Thoracic aorta (tissue), 2 donors: ENCODE measurements at places on chromosomes 7 and 10. TPM values are rescaled to one million over a fixed set of nuclear protein-coding genes. Genes with fewer than 3 reads are reported as not detected.

The NPSR1 gene
- total RNA-seq, result not detected

DNA sequence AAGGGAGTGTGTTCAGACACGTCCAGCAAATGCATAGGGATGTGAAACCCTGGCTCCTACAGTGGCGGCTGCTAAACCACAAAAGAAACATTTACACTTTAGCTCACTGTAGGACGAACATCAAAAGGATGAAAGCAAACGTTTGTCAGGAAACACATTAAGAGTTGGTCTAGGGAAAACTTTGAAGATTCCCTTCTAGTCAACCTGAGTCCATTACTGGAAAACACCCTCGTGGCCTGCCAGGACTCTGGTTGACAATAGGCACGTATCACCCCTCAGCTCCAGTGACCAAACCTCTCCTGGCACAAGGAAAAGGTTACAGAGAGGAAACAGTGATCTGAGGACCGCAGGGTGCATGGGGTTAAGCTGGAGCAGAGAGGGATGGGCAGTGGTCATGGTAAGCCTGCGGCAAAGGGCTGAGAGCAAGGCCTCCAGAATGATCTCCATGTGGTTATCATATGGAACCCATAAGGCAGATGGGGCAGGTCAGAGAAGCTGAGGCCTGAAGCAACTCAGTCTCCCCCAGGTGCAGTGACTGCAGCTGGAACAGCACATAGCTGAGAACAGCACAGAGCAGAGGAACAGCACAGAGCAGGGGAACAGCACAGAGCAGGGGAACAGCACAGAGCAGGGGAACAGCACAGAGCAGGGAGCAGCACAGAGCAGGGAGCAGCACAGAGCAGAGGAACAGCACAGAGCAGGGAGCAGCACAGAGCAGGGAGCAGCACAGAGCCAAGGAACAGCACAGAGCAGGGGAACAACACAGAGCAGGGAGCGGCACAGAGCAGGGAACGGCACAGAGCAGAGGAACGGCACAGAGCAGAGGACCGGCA lies 49.9 kb downstream of the CHST15 start:
- DNase-seq, result no peak

DNA sequence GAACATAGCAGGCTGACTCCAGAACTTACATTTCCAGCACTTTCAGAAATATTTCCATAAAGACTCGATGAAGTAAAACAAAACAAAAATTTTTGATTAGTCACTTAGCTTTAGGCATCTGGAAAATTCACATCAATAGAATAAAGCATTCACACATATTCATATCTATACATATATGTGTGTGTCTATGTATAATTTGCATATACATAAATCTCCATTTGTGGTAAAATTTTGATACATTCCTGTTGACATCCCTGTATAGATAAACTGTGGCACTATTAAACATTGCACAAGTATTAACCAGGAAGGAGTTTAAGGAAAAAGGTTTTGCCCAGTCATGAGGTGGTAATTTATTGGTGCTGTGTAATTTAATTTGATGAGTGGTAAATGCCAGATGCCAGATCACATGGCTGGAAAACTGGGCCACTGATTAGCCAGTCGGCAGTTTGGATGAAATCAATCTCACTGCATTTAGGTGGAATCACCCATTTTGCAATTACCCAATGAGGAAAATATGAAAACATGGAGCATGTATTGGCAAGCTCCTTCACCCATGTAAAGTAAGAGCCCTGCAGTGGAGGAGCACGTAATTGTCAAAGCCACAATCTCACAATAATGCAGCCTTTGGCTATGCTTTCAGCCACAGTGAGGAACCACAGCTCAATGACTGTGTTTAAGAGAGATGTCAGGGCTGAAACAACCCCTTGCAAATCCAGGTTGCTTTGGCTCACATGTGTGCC lies 294.6 kb downstream of the RNLS start:
- DNase-seq, result no peak

DNA sequence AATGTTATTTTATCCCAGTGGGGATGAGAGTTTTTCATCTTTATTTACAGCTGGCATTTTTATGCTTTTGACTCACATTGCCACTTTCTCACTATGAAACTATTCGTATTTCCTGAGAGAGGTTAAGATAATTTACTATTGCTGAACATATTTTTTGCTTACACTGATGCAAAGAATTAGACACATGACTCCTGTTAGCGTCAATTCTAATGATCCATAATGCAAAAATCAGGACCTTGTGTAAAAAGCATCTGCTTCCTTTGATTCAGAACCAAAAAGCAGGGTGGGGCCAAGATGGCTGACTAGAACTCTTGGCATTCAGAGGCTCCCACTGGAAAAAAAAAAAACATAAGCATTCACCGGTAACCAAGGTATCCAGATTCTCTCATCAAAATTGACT lies 464.8 kb downstream of the SEMA3D start:
- no peak for DNase-seq

The SUN3 gene
- total RNA-seq, result not detected

DNA sequence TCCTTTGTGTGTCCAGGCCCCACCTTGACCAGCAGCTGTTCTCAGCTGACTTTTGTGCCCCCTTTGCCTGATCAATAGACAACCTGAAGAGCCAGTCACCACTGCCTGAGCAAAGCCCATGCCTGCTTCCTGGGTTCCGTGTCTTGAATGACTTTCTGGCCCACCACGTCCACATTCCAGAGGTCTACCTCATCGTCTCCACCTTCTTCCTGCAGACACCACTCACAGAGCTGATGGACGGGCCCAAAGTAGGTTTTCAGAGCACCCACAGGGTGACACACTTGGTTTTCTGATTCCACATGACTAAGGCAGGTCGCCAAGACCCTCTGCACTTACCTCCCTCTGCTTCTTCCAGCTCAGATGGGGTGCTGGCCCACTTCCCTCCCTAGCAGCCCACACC lies 126.8 kb downstream of the WDFY4 start:
- DNase-seq, result no peak

DNA sequence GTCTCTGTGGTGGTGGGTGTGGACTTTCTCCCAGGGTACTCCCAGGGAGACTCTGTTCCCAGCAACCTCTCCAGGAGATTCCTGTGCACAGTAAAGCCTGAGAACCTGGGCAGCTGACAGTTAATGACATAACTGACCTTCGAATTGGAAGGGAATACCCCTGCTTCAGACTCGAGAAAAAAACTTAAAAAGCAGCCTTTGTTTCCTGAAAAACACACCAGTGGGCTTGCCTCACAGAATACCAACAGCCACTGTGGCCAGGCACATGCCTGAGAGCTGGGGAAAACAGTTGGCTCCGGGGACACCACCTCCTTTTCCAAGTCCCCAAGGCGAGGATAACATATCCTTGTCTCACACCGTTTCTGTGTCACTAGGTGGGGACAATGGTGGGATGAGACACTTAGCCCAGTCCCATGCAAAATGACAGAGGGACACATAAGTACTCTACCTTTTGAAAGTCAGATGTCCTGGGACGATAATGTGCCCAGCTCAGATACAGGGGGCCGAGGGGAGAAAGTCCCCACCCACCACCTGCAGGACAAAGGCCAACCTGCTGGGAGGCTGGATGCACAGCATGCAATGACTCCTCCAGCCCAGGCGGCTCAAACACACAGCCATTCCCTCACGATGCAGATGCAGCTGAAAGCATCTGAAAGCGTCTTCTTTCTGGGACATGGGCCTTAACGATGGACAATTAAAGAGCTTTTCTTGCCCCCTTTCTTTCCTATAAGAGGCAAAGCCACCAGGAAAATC lies 65.6 kb downstream of the HIPK2 start:
- DNase-seq, result no peak

The EBLN1 gene
- total RNA-seq, result not detected

GRCh38 chr10:132480356-132480755 lies 57.2 kb upstream of the INPP5A start:
- no peak for DNase-seq

The VSTM4 gene
- 24.4 TPM for total RNA-seq

The WNT8B gene
- not detected for total RNA-seq

GRCh38 chr7:127666602-127667001 lies 14.6 kb downstream of the SND1 start:
- no peak for DNase-seq

DNA sequence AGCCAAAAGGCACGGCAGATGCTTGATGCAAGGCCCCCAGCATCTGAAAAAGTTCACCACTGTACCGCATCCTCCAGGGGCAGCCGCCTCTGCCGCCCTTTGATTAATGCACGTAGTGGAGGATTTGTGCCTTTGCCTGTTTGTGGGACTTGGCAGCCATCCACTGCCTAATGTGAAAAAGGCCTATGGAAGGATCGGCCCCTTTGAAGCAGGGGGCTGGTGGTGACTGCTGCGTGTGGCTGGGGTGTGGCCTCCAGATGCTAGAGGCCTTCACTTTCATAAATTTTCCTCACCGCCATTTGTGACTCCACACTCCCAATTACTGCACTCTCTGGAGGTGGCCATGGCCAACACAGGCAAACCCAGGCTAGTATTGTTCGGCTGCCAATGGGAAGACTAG lies 226.0 kb downstream of the BMPER start:
- no peak for DNase-seq

DNA sequence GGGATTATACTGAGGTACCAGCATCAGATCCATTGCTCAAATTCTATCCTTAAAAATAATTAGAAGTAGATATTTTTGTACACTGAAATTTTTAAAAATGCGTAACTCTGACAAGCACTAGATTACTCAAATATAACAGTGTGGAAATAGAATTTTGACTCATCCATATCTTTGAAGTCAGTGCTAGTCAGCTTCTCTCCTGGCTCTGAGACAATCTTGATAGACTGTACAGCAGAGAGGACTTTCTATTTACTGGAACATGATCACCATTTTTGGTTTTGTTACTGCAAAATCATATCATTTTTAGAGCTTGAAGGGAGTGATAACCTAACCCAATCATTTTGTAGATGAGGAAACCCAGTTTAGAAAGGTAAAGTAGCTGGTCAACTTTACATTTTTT lies 195.0 kb downstream of the MTERF1 start:
- DNase-seq, result no peak

- DNase-seq, result no peak
These were observed 57.8 kb upstream of the OPALIN start for GRCh38 chr10:96416643-96417042.

The MBL2 gene
- total RNA-seq, result not detected

GRCh38 chr7:157843336-157844140 lies 506.7 kb downstream of the DNAJB6 start:
- DNase-seq, result no peak

GRCh38 chr10:119360181-119360921 lies 153.0 kb downstream of the GRK5 start:
- DNase-seq, result no peak

GRCh38 chr10:86635402-86635801 lies 18.9 kb upstream of the OPN4 start:
- DNase-seq, result no peak

GRCh38 chr7:96311967-96312366 lies 9.9 kb downstream of the SLC25A13 start:
- DNase-seq, result no peak

The LBX1 gene
- total RNA-seq, result not detected

- no peak for DNase-seq
These were observed 347.2 kb downstream of the CALN1 start for GRCh38 chr7:72064916-72065315.

DNA sequence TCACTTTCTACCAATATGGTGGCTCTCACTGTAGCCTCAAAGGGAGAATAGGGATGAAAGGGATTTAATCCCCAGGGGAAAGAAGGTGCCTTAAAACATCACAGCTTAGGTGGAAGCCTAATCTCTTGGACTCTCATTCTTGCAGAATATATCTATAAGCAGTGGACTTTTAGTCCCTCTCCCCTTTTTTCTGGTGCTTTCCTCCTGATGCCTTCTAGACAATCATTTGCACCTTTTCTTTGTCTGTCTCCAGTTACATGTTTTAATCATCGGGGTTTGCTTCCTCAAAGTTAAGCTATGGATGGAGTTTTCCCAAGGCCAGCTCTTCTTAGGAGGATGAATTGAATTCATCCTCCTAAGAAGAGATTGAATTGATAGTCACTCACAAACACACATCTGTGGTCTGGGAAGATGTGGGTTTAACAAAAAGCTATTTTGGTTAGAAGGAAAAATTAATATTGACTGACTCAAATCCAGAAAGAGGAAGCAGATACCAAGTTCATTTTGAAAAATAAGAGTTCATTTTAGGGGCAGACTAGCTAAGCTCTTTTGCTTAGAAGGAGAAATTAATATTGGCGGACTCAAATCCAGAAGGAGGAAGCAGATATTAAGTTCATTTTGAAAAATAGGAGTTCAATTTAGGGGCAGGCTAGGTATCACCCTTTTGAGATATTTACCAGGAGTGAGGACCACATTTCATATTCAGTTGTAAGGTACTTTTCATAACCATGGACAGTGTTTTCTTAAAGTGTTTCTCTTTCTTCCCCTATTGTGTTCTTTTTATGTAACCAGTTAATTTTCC lies 35.2 kb upstream of the PLEKHS1 start:
- DNase-seq, result no peak

The MASTL gene
- total RNA-seq, result 7.0 TPM

The GRID2IP gene
- 0.35 TPM for total RNA-seq

DNA sequence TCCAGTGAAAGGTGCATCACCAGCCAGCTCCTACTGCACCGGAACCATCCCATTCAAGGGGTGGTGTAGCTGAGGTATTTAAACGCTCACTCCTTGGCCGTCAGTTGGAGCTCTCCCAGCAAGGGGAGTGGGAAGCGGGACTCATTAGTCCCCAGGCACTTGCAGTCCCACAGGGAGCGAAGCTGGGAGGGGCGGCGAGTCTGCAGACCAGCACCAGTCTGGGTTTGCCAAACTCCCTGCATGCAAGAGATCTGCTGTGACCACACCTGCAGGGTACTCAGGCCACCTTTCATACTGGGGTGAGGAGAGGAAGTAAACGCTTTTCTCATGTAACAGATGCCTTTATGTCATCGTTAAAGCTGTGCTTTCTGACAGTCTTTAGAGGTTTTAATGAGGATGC lies 187.9 kb downstream of the PTPRN2 start:
- DNase-seq, result no peak

- DNase-seq, result no peak
These were observed 59.6 kb upstream of the GNA12 start for GRCh38 chr7:2903682-2904162.

DNA sequence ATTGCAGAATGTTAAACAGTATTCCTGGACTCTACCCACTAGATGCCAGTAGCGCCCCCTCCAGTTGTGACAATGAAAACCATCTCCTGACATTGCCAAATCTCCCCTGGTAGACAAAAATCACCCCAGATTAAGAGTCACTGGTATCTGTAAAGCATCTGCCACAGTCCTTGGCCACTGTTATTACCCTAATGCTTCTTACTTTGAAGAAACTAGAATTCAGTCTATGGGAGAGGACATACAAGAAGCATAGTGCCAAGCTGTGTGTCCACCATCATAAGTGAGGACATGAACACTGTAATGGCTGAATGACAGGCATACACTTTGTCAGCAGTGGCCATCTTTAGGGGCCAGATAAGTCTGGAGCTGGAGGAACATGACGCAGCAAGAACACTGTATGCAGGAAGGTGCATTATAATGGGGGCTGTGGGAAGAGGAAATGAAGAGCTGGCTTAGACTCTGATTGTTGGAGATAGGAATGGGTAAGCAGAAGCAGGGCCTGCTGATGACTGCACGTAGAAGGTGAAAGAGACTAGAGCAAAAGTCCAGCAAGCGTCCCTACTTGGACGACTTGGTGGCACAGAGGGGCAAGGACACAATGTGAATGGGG lies 32.5 kb downstream of the CBX3 start:
- DNase-seq, result no peak
